ENCODE measurements at places on chromosomes 7 and 10.
A peak's percentile ranks its signal among the peaks of the same experiment; 100 is the strongest.

DNA sequence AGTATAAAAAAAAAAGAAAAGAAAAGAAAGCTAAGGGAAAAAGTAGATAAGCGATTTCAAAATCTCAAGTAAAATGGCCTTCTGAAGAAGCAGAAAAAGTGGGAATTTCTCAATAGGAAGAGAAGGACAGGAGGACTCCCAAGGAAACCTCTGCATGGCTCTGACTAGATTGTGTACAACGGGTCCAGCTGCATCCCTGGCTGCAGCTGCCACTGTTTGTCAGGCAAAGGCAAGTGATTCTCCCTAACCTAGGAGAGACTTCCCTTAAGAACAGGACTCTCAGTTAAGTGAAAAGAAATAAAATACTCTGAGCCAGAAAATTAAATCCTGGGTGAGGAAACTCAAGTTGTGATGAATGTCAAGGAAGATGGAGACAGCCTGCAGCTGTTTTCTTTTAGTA lies 298.6 kb upstream of the KIAA1217 start:
- DNase-seq = no peak

DNA sequence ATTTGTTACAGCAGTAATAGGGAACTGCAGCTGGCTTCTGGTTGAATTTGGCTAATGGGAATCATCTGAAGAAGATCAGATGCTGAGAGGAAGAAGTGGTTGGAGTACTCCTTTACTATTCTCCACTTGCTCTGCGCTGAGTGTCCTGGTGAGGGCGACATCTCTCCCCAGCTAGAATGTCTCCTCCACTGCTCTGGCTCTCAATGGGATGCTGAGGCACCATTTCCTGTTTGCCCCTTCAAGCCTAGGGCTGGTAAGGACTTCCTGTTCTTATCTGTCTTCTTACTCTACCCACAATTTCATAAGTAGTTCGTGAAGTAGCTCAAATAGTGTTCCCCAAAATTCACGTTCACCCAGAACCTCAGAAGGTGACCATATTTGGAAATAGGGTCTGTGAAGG lies 43.2 kb upstream of the TES start:
- DNase-seq = no peak

GRCh38 chr7:24656608-24657007 lies 83.4 kb downstream of the PALS2 start:
- DNase-seq = no peak

DNA sequence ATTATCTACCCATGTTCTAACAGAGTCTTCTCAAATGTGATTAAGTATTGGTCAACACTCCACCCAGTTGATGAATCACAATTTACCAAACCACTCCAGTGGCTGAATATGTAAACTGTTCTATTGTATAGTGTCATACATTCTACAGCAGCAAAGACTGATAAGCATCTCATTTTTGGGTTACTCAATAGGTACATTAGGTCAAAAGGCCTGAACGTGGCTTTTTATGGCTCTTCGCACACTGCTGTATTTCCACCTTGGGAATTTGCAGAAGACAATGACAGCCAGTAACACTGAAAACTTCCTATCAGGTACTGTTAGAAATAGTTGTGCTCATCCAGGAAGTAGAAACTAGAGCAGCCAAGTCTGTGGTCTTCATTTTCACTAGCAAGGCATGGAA lies 166.9 kb downstream of the GLI3 start:
- no peak for DNase-seq

- DNase-seq = no peak
These were observed 28.3 kb upstream of the AFAP1L2 start for GRCh38 chr10:114432566-114433093.

GRCh38 chr10:14592566-14592965 lies 182.1 kb downstream of the FAM107B start:
- no peak for DNase-seq

GRCh38 chr7:48289656-48290055 lies 118.4 kb downstream of the ABCA13 start:
- no peak for DNase-seq

- DNase-seq = no peak
These were observed 13.6 kb upstream of the CUBN start for GRCh38 chr10:17143055-17143690.

DNA sequence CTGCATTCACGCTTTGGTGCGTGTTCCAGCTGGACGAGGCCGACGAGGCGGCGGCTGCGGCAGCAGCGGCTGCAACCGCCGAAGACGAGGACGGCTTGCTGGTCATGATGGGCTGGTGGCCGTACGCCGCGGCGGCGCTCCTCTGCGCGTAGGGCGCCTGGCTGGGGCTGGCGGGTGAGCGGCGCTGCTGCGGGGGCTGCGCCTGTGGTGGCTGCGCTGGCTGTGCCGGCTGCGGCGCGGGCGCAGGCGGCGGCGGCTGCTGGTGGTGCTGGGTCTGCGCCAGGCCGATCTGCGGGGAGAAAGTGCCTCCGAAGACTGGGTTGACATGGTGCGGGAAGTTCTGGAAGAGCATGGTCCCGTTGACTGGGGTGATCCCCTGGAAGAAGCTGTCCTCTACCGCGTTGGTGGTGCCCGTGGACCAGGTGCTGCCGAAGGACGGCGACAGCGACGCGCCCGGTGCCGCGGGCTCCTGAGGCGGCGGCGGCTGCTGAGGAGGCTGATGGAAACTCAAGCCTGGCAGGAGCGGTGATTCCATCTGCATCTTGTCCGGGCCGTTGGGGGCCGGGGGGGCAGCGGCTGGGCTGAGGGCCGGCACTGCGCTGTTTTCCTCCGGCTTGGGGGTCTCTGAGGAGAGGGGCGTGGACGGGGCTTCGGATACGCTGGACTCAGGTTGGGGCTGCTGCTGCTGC lies 51.1 kb downstream of the CPEB3 start:
- DNase-seq = peak; percentile 17

- no peak for DNase-seq
These were observed 2.0 kb downstream of the TRAPPC14 start for GRCh38 chr7:100156331-100157068.

DNA sequence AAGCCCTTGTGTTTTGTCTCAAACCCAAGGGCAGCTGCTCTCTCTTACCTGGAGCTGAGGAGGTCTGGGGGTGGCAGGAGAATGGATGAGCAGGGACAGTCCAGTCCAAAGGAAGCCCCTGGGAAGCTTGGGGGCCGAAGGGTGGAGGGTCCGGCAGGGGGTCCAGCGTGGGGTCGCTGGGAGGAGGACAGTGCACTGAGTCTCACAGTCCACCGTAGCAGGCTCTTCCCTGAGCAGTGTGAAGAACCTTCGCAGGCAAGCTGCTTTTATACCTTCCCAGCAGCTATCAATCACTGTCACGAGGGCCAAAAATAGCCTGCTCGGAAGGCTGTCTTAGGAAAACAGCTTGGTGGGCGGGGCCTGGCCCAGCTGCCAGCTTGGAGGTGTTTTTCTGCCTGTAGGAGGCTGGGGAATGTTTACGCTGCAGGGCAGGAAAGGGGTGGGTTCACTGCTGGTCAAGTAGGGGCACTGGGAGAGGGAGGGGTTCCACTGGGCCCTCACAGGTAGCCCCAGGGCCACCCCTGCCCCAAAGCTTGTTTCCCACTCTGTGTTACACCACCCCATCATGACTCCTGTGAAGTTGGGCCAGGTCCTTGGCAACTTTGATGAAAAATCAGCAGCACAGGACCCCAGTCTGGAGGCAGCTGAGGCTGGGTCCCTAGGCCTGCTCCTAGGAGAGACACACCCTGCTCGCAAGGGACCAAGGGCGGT lies at the start of gene DEPP1:
Gene DEPP1 (minus strand): TSS at position 240 of the 711 bp plus-strand sequence. CDS start 779 bp downstream, outside the sequence.
- no peak for DNase-seq

- no peak for DNase-seq
These were observed 24.2 kb downstream of the IFIT3 start for GRCh38 chr10:89351780-89352597.

GRCh38 chr7:125561006-125561405 lies 631.4 kb upstream of the POT1 start:
- DNase-seq = no peak

DNA sequence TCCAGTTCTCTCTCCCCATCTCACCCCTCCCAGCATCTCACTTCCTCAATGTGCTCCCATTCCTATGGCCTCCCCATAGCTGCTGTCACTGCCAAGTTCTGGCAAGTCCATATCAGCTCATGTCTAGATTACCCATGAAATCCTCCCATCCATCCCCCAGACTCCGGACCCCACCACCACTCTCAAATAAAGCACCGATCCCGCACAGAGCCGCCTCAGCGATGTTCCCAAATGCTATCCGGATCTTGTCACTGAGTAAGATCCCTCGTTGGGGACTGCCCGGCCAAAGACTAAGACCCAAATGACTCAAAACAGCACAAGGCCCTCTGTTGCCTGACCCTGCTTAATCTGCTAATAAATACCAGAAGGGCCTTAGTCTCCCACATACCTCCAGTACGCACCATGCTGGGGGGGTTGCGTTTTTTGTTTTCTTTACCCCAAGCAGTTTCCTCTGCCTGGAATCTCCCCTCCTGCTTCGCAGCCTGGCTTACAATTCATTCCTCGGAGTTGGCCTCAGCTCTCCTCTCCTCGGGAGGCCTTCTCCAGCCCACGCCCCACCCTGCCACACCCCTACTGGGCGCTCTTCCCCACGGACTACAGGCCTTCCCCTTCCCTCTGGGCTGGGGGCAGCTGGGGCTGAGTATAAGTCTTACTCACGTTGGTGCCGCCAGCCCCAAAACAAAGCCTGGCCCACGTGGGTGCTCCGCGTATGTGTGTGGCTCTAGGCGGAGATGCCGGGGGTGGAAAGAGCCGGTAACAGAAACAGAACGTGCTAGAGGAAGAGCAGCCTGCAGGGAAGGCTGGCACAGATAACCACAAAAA lies 1.8 kb upstream of the DUSP5 start:
- DNase-seq = no peak

GRCh38 chr7:50418086-50418515 lies 32.0 kb downstream of the FIGNL1 start:
- DNase-seq = peak; percentile 69

DNA sequence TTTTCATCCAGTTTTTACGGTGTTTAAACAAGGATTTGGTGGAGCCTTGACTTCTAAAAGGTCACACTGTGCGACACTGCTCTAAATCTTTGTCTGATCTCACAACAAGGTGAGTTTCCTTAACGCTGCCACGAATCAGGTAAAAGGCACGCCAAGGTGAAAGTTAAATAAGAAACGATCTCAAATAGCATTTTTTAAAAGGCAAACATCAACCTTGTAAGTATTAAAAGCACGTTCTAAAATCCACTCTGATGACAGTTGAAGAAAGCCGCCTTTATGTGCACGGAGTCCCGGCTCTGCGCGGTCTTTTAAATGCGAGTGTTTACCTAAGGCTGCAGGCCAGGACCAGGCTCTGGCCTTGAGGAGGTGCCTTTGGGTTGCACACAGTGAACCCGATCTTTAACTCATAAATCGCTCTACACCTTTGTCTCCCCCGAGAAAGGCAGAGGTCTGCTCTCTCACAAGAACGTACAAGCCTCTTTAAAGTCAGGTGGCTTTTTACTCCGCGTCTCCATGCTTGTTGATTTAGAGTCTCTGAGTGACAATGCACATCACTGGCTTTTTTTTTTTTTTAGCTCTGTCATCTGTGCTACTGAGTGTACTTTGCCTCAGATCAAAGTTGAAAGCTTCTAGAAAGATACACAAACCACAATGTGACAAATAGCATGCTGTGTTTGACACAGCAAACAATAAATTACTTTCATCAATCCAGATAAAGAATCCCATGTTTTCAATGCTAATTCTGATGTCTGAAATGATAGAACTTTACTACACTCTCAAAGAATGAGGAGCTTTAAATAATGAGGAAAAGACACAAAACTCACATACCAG lies 25.9 kb upstream of the RNF32 start:
- no peak for DNase-seq

GRCh38 chr7:107879400-107880035 lies 11.5 kb upstream of the DLD start:
- DNase-seq = no peak

- DNase-seq = no peak
These were observed 133.3 kb downstream of the CELF2 start for GRCh38 chr10:11150879-11151415.

- no peak for DNase-seq
These were observed 131.4 kb downstream of the VIPR2 start for GRCh38 chr7:159013181-159013690.

- DNase-seq = no peak
These were observed 12.4 kb downstream of the CALY start for GRCh38 chr10:133324198-133324792.

- DNase-seq = no peak
These were observed 99.7 kb downstream of the PAXIP1 start for GRCh38 chr7:154903083-154903731.

DNA sequence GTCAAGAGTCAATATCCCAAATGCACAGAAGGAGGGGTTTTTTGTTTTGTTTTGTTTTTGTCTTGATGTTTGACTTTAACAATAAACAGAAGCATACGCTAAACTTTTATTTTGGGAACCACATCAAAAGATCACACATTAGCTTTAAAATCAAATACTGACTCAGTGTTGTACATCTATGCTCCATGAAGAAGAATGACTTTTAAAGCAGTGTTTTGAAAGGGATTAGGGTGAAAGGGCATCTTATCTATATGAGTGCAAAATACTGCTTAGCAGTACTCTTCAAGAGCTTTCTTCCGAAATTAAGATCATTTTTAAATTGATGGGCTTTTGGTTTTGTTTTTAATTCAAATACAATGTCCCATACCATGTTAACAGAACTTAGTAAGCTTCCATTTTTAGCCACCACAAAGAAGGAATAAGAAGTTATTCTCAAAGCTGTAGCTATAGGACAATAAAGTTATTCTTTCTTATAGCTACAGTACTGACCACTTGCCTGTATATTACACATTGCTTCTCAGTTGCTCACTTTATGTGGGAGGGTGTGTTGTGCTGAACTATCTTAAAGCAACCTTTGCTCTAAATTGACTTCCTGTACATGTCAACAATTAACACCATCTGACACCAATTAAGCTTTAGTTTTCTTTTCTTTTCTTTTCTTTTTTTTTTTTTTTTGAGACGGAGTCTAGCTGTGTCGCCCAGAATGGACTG lies 144.3 kb upstream of the KAT6B start:
- no peak for DNase-seq

DNA sequence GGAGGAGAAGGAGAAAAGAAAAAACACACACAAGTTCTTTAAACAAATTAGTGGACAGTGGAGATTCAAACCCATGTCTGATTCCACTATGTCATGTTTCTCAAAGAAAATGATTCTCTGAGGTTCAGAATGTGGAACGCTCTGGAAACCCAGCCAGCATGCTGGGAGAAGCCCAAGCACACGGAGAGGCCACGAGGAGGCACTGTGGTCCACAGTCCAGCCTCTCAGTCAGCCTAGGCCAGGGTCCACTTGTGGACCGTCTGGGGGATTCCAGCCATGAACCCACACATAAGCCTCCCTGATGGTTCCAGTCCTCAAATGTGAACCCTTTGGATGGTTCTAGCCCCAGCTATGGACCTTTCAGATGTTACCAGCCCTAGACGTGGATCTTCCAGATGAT lies 73.4 kb downstream of the CAV1 start:
- DNase-seq = no peak

- no peak for DNase-seq
These were observed 82.5 kb downstream of the ZNF467 start for GRCh38 chr7:149690688-149691446.

Data from stimulated activated naive B cell treated with anti-CD40 and anti-IgM and Interleukin-4, amounts not matched to agents 10 μg/mL and 1 μg/mL and 100 μg/mL, for 72 hours (primary cell).